ENCODE measurements at places on chromosomes 7 and 10.

GRCh38 chr10:6348096-6348874, 145.6 kb downstream of the PFKFB3 start:
- DNase-seq = no peak

DNA sequence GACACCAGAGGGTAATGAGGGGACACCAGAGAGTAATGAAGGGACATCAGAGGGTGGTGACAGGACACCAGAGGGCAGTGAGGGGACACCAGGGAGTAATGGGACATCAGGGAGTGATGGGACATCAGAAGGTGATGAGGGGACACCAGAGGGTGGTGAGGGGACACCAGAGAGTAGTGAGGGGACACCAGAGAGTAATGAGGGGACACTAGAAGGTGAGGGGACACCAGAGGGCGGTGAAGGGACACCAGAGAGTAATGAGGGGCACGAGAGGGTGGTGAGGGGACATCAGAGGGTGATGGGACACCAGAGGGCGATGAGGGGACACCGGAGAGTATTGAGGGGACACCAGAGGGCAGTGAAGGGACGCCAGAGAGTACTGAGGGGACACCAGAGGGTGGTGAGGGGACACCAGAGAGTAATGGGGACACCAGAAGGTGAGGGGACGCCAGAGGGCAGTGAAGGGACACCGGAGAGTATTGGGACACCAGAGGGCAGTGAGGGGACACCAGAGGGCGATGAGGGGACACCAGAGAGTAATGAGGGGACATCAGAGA, 10.6 kb downstream of the NACAD start:
- no peak for DNase-seq

DNA sequence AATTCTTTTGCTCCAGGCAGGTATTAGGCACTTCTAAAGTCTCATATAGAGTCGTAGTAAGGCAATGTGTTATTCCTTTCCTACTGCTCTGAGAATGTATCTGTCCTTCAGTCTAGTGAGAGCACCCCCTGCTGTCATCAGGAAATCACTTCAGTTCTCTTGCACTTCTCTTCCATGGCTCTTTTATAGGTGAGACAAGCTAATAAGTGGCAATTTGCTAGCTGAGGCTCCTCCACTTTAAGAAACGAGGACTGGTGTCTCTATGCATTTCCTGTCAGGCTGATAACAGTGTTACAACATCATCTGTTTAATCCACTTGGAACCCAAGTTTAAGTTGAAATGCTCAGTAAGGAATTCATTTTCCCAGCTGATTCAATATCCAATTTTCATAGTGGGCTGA, 350.6 kb downstream of the TFEC start:
- DNase-seq = peak; percentile 50

GRCh38 chr7:50056131-50056530, 36.9 kb downstream of the ZPBP start:
- DNase-seq = no peak

GRCh38 chr10:42952349-42952748, 124.5 kb upstream of the RET start:
- DNase-seq = peak; percentile 57

GRCh38 chr10:68366600-68366999, 33.9 kb upstream of the PBLD start:
- DNase-seq = no peak
